CD4-positive, alpha-beta T cell (primary cell): ENCODE measurements at places on chromosomes 3 and 15. TPM values are rescaled to one million over a fixed set of nuclear protein-coding genes. Genes with fewer than 3 reads are reported as not detected.

The FEZF2 gene
- total RNA-seq, result not detected

The WDR76 gene
- 8.6 TPM for total RNA-seq

The CTXN2 gene
- total RNA-seq, result not detected

The PARP15 gene
- total RNA-seq, result 41.8 TPM

The ABHD5 gene
- 6.4 TPM for total RNA-seq

The TMC3 gene
- not detected for total RNA-seq

The GRK7 gene
- 0.22 TPM for total RNA-seq

The CPN2 gene
- total RNA-seq, result not detected

The SKOR1 gene
- 1.8 TPM for total RNA-seq

The ADAMTS7 gene
- 0.11 TPM for total RNA-seq

The SLC12A8 gene
- 0.38 TPM for total RNA-seq

The KNSTRN gene
- 3.0 TPM for total RNA-seq

The SLC2A2 gene
- total RNA-seq, result not detected

The GOLGA6D gene
- not detected for total RNA-seq

The FETUB gene
- not detected for total RNA-seq

The RPS17 gene
- total RNA-seq, result 3,141 TPM

The SSUH2 gene
- total RNA-seq, result not detected

The ERC2 gene
- total RNA-seq, result not detected

The DHFR2 gene
- 0.75 TPM for total RNA-seq

The ZNF620 gene
- 0.82 TPM for total RNA-seq

The CACNA2D3 gene
- total RNA-seq, result not detected

The FAM107A gene
- not detected for total RNA-seq

The ARHGEF26 gene
- total RNA-seq, result not detected

The RHOV gene
- 0.36 TPM for total RNA-seq

The USP4 gene
- 95.2 TPM for total RNA-seq

The CHRNA3 gene
- not detected for total RNA-seq

The NSMCE3 gene
- 46.9 TPM for total RNA-seq

The CCDC39 gene
- not detected for total RNA-seq

The C3orf20 gene
- total RNA-seq, result 0.14 TPM

The CPLX3 gene
- total RNA-seq, result 0.16 TPM

The FAM81A gene
- total RNA-seq, result not detected
